ENCODE measurements at places on chromosomes 3 and 15.

DNA sequence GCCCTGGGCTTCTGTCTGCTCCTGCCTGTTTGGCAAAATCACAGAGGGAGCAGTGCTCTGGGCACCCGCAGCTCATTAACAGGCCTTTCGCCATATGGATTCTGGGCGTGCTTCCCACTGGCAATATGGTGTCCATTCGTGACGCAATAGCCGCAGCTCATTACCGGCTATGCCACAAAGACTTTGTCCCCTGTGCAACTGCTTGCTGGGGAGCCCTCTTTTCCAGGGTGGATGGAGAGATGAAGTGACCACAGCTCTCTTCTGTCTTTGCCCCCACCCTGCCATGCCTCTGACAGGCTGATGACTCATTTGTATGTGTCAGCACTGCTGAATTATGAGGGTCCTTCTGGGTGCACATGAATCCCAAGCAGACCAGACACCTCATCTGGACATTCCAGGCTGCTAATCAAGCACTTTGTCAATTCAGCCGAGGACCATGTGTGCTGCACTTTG, 214.3 kb upstream of the FEZF2 start:
- no peak for DNase-seq

GRCh38 chr15:83323296-83323711, 38.8 kb upstream of the BNC1 start:
- no peak for DNase-seq

DNA sequence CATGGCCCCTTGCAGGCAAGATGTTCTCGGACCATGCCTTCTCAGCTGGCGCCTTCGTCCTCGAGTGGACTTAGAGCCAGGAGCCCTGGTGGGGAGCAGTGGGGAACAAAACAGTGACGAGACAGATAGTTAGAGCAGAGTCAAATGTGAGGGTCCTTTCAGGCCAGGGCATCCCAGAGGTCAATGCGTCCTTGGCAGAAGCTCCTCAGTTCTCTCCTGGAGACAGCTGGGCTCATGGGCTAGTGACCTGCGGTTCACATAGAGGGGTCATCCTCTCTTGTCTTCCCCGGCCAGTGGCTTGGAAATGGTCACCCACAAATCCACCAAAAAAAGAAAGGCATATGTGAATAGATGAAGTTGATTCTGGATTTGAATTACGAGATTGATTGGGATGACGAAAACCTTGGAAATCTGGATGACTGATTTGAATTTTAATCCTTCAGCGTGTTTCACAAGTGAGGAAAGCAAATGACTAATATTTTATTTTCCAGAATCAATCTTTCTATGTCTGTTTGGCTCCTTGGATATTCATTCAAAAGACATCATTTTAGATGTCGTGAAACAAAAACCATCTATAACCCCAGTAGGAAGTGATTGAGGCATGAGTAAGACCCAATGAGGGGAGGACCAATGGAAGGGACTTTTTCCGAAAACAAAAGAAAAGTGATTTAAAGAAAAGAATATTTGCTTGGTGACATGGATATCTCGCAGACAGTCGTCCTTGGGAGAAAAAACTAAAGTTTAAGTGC, 84.5 kb downstream of the ASB7 start:
- DNase-seq: no peak

GRCh38 chr3:124292329-124292728, 300.4 kb upstream of the ROPN1 start:
- no peak for DNase-seq

DNA sequence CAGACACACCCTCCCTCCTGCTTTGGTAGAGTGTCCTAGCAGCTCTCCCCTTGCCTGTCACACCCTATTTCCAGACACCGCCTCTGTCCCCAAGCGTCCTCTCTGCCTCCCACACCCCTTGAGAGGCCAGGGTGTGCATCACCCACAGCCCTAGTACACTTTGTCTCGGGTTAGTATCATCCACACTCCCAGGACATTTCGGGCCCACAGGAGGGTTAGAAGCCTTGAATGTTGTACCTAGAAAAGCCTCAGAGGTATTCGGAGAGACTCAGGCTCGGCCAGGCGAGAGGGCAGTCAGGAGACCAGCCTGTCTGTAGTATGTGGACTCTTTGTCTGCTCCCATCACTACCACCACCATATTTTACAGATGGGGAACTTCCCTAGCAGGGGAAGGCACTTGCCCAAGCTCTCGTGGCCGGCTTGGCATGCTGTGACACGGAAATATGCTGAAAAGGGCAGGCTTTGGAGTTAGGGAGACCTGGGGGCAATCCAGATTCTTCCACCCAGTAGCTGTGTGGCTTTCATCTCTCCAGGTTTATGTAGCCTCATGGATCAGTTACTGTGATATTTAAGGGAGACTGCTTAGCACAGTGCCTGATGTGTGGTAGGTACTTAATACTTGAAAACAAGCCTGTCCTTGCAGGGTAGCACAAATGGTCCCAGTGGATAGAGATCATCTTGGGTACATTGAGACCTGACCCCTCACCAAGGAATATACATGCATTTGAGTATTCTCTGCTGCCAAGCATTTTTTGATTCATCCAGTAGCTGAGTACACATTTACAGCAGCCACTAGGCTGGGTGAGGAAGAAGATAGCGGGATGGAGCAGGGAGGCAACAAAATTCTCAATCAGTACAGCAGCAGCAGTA, 1.4 kb downstream of the TMEM43 start:
- DNase-seq: no peak

GRCh38 chr3:114864970-114865369, 282.1 kb downstream of the ZBTB20 start:
- DNase-seq: no peak

DNA sequence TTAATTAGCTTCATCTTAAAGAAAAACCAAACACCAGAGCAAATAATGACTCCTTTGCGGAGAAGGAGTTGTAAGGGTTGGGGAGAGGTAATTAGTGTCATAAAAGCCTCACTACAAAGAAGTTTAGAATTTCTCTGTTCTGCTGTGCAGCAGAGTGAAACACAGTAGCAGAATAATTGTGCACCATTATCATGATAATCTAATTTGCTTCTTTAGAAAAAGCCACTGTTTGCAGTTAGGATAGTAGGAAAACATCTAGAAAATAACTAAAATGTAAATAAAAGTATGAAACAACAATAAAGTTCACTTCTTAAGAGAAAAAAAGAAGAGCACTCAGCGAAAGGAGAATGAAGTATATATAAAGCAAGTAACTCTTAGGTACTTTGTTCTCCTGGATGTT, 5.5 kb downstream of the SHOX2 start:
- DNase-seq: no peak

GRCh38 chr3:16200411-16200810, 25.9 kb downstream of the GALNT15 start:
- no peak for DNase-seq

DNA sequence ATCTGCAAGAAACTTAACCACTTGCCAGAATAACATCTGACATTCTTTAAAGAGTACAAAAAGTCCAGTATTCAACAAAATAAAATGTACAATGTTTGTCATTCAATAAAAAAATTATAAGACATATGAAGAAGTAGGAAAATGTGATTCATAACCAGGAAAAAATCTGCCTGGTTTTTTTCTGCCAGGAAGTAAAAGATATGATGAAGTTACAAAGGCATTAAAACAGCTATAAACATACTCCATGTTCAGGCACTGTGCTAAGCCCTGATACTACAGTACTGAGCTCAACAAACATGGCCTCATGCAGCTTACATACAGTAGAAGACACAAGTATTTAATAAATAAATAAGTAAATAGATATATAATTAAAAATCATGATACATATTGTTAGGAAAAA, 178.4 kb upstream of the STT3B start:
- DNase-seq: no peak

- no peak for DNase-seq
These were observed 26.6 kb upstream of the SYNPR start for GRCh38 chr3:63251499-63251898.

DNA sequence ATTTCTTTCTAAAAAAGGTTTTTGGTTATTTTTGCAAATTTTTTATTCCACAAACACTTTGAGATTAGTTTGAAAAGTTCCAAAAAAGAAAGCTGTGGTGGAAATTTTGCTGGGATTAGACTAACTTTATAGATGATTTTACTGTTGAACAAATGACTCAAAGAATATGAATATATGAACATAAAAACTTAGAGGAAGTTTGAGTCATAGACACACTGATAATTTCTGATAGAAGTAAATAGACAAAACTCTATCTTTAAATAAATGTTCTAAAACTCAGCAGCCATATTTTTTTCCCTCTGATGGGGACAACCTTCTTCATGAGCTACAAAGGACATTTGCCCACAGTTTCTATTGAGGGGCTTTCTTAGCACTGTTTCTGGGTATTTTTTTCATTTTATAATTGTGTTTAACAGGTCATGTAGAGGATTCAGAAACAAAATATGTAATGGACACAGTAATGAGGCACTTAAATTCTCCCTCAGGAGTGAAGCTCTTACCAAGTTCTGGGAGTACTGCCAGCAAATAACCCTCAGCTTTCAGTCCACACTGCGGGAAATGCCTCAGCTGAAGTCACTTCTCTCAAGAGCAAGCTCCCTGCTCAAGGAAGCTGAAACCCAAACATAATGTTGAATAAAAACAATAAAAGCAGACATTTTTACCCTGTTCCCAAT, 157.6 kb downstream of the NFKBIZ start:
- DNase-seq: no peak

GRCh38 chr15:67826717-67827561, 1.6 kb downstream of the SKOR1 start:
- DNase-seq: no peak

- no peak for DNase-seq
These were observed 50.9 kb upstream of the FSIP1 start for GRCh38 chr15:39833515-39833981.

DNA sequence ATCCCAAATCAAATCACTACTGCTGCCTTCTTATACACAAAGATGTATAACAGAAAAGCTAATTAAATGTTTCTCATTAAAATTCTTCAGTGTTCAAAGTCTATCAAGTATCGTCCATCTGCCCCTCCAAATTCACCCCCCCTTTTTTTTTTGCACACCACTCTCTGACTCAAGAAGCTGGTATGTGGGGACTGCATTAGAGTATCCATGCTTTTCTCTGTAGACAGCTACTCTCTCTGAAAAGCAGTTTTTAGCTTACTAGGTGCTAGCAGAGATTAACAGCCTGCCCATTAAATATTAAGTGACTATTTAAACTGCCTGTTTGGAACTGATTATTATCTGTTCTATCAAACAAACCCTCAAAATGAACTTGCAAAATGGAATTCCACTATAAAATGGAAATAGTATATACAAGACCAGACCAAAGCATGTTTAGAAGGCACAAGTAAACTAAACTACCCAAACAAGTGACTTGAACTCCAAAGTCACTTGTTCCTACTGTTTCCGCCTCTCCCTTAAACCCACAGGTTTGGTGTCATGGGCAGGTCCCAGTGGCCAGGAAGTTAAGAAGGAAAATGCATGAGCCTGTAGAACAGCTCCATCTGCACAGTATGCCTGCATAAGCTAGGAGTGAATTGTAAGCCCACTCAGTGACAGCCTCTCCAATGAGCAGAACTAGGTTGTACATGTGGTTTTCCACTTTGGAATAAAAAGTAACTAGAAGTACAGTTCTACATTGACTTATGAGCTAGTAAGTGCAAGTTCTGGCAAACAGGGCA, 32.5 kb downstream of the GBE1 start:
- no peak for DNase-seq

GRCh38 chr3:151871639-151872468, 1.6 kb upstream of the SUCNR1 start:
- no peak for DNase-seq

- DNase-seq: no peak
These were observed 14.7 kb downstream of the NRROS start for GRCh38 chr3:196654006-196654734.

GRCh38 chr3:145024700-145025099, 1053.1 kb downstream of the DIPK2A start:
- no peak for DNase-seq

- DNase-seq: no peak
These were observed 95.2 kb upstream of the CDIN1 start for GRCh38 chr15:36484038-36484778.

GRCh38 chr3:43473244-43473643, 148.6 kb downstream of the ANO10 start:
- no peak for DNase-seq

- DNase-seq: no peak
These were observed 24.2 kb downstream of the RAB6B start for GRCh38 chr3:133871368-133872090.

GRCh38 chr3:147483578-147483977, 74.4 kb downstream of the ZIC1 start:
- no peak for DNase-seq

DNA sequence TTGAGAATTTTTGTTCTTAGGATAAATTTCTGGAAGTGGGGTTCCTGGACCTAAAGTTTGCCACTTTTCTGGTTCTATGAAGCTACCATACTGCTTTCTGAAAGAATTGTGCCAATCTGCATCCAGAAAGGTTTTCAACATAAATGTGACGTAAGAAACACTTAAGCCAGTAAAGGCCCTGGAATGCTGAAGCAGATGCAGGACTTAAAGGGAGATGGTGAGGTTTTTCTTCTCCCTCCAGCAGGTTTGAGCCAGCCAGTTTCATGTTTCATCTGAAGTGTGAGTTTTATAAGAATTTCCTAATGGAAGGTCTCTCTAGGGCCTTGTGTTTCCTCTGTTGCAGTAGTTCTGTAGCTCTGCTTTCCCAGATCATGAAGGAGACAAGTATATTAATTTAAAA, 33.1 kb downstream of the ZNF592 start:
- no peak for DNase-seq

DNA sequence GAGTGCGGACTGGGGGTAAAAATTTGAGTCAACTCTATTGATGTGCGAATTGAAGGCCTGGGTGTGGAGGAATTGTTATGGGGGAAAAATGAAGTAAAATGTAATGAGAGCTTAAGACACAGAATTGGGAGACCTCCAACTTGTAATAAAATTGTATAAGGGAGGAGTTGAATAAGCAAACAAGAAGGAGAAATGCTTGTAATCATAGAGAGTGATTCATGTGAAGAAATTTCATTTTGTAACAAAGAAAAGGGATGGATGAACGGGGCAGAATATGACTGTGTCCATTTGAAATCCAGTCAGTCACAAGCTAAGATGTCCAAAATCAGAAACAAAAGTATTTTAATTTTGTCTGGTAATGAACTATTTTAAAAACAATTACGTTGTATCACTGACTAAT, 552.3 kb downstream of the NAALADL2 start:
- DNase-seq: no peak

DNA sequence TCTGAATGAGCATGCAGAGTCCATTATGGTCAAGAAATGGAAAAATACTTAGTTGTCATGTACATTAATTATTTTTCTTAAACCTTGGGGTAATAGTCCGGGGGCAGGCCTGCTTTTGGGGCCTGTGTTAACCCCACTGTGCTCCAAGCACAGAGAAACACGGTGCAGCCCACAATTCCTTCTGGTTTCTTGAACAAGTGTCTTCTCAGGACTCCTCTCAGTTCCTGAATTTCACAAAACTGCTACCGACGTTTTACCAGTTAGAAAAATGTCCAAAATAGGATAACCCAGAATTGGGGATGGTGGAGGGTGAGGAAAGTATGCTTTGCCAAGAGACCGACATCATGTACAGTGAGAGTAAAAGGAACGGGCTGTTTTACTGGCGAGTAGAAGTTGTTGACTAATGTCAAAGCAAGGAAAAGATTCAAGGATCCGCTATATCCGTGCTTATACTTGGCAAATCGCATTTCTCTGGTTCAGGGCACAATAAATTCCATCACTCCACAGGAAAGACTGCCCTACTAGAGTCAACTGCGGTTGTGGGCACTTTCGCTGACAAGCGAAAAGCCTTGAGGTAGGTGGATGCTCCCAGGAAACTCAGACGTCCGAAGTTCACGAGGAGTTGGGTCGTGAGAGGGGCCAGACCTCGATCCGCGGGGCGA, 495 bp upstream of the NXPE3 start:
- no peak for DNase-seq

GRCh38 chr3:50156549-50157493, 1.7 kb downstream of the SEMA3F start:
- no peak for DNase-seq

GRCh38 chr3:71195492-71195891, 388.0 kb downstream of the FOXP1 start:
- DNase-seq: no peak
